ENCODE measurements at places on chromosomes 5 and 9.
A peak's percentile ranks its signal among the peaks of the same experiment; 100 is the strongest.

DNA sequence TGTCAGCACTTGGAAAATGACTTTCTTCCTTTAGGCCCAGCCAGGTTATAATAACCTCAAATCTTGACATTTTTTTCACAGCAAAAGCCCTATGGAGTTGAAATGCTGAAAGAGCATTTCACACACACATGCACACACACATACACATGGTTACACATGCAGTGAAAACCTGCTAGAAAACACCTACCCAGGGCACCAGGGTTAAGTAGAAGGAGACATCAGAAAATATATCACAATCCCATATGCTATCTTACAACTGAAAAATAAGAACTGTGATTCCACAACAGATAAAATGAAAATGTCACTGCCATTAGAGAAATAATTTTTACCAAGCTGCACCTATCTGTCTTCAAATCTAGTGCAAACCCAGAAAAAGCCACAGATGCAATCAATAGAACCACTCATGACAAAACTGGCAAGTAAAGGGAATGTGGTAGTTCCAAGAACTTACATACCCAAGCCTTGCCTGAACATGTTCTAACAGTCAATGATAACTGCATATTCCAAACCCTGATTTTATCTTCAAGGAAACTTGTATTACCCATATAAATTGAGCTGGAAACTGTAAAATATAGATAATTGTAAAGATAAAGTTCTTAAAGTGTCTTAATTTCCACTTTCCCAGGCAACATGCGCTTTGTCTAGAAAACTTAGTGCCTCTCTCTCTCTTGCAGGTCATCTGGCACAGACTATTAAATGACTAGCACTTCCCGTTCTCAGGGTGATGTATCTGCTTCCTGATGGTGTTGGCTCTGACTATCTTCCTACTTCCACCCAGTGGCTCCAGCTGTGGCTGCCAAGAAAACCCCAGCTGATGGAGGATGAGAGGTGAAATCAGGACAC, 250.2 kb upstream of the PTGER4 start:
- DNase-seq = no peak

- no peak for DNase-seq
Observed at GRCh38 chr9:131188976-131189375, 63.6 kb downstream of the NUP214 start.

GRCh38 chr5:79399046-79399445, 114.9 kb downstream of the HOMER1 start:
- DNase-seq = no peak

DNA sequence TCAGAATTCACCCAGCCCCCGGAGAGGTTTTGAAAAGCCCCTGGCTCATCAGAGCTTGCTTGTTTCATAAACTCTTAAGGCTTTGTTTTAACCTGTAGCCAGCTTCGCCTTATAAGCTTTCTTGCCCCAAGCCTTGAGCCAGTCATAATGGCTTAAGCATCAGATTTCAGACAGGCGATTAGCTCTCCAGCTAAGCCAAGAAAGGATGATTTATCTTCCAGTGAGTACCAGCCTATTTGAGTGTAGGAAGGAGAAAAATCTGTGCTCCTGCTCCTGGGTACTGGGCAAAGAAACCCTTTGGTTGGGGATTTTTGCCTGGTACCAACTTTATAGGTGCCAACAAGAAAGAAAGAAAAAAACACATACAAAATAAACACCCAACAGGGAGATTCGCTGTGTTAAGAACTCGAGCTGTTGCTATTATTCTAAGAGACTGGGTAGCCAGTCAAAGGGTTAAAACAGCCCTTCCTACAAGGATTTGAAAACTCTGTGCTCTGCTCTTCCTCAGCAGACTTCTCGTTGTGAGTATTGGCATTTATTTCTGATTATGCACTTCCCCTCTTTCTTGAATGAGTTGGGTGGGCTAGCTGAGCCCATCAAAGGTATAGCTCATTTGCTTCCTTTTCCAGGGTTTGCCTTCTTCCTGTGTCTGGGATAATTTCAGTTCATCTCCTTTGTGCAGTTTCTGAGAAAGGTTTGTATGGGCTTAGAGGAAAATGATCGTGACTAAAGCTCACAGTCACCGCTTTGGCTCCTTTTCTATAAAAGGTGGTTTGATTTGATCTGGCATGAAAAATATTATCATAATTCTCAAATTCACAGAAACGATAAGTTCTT, 157.2 kb upstream of the DMRT1 start:
- DNase-seq = no peak

GRCh38 chr5:169655353-169655752, 18.3 kb downstream of the DOCK2 start:
- no peak for DNase-seq

GRCh38 chr5:96459313-96460121, 26.5 kb upstream of the PCSK1 start:
- DNase-seq = no peak

GRCh38 chr9:34862043-34862442, 96.0 kb upstream of the PHF24 start:
- DNase-seq = no peak

- no peak for DNase-seq
Observed at GRCh38 chr9:27157097-27157496, 48.1 kb downstream of the TEK start.

- peak; percentile 7 for DNase-seq
Observed at GRCh38 chr9:92265154-92265553, 28.3 kb downstream of the IARS1 start.

GRCh38 chr9:108468364-108468763, 387.4 kb downstream of the ACTL7B start:
- peak; percentile 65 for DNase-seq

DNA sequence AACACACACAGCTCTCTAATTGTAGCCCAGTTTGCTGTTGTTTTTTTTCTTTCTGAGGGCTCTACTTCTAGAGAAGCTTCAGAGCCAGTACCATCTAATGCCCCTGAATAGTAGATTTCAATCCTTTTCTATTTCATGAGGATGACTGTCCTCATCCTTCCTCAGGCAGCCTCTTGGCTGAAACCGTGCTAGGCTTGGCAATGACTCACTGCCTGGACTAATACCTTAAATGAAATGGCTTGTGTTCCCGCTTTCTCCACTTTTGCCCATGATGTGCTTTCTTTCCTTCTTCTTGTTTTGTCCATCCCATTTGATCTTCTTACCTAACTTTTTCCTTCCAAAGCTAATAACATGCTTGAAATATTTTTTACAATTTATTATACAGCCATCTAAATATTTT, 80.1 kb downstream of the ITGA1 start:
- no peak for DNase-seq

DNA sequence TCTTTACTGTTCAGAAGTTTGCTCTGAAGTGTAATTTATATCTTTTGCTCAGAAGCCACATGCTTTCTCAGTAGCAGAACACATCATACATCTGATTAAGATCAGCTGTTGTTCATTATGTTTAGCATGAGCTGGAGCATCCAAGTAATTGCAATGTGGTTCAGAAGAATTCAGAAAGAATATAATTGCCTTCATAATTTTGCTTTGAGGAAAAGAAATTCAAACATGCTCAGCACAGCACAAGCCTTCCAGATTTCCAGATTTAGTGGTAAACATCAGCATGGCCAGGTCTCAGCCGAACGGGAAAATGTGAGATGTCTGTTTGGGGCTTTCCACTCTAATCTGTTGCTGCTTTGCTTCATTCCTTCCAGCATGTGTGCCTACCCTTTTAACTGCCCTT, 65.9 kb downstream of the ITGA1 start:
- no peak for DNase-seq

GRCh38 chr5:39189292-39189955, 29.9 kb downstream of the FYB1 start:
- no peak for DNase-seq

DNA sequence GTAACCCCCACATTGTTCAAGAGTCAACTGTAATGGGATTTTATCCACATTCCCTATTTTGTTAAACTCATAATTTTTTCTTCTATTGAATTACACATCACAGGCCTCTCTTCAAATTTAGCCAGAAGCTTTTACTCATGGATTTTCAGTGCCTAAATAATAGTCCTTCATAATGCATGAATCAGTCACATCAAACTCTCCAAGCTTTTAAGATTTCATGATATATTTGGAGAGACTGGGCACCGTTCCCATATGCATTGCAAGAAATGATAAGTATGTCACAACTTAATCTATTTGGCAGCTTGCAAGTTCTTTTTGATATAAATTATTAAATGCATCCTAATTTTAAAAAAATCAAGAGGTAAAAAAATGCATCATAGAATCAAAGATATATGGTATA, 465.9 kb downstream of the DMAC1 start:
- no peak for DNase-seq

GRCh38 chr9:68714416-68715180, 9.6 kb downstream of the PIP5K1B start:
- DNase-seq = no peak

GRCh38 chr9:128995791-128996190, 32.3 kb downstream of the SH3GLB2 start:
- no peak for DNase-seq

DNA sequence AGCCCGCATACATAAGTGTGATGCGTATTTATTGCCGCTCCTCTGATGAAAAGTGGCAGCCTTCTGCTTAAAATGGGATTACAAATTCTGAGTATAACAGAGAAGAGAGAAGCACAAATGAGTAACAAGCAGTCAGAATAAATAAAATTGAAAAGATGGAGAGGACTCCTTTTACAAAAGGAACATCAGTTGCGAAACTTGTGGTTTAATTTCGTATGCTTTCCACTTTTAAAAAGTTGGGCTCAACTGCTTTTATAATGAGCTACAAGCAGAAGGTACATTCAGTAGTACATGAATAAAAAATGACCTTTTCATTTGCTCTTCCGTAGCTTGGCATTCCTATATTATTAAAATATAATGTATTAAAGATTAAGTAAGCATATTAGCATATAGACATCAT, 320.0 kb downstream of the FBXL17 start:
- no peak for DNase-seq

GRCh38 chr5:28324174-28324573, 1285.8 kb upstream of the CDH9 start:
- no peak for DNase-seq

- no peak for DNase-seq
Observed at GRCh38 chr5:42309865-42310264, 113.4 kb upstream of the GHR start.

DNA sequence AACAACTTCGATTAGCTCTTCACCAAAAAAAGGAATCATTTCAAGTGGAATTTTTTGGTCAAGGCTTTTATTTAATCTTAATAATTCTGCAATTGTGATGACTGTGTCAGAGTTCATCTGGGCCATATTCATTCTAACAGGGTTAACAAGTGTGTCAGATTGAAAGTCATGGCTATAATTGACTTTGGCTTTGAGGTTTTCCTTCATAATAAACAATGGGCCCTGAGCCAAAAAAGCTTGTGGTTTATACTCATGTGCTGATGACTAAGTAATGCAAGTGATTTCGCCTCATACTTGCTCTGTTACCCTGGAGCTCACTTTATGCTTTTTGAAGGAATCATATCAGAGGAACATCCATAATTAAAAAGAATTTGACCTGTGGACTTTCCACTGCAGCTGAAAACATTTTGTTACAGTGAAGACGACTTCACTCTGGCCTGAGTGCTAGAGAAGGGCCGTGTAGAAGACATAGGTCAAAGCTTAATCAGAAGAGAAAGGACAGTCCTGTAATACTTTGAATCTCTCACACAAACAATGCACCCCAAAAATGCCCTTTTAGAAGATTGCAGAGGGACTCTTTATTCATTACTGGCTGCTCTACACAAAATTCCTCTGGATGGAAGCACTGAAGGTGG, 101.7 kb downstream of the GDNF start:
- DNase-seq = peak; percentile 26

DNA sequence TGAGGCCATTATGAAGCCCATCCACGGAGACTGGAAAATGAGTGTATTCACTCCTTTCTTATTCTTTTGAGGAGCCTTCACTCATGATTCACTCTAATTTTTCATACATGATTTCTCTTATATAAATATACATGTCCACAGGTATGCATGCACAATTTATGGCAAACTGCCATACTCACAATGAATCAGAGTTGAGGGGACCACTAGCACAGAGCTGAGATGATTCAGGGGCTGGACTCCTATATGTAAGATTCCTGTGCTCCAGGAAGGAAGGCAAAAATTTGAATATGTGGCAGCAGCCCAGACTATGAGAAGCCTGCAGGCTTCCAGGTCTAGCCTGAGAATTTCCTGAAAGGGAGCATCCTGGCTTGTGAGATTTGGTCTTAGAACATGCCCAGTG, 484.6 kb downstream of the PRELID2 start:
- DNase-seq = no peak

GRCh38 chr5:160155017-160155750, 35.9 kb upstream of the PWWP2A start:
- no peak for DNase-seq

GRCh38 chr5:125455041-125455440, 708.6 kb upstream of the ZNF608 start:
- no peak for DNase-seq

DNA sequence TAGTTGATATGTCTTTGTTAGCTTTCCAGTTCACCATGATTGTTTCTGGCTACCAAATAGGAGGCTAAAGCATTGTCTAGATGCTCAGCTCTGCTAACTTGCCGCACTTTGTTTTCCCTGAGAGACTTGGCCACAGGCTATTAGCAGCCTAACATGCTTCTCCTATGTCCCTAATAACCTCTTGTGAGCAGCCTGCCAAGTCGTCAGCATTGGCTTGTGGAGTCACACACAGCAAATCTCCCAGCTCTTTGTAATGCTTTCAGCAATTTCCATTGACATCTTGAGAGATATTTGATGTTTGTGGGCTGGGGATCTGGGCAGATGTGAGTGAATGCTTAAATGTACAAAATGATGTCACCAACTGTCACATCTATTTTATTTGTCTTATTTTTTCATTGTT, 346.9 kb downstream of the KDM4C start:
- DNase-seq = no peak

DNA sequence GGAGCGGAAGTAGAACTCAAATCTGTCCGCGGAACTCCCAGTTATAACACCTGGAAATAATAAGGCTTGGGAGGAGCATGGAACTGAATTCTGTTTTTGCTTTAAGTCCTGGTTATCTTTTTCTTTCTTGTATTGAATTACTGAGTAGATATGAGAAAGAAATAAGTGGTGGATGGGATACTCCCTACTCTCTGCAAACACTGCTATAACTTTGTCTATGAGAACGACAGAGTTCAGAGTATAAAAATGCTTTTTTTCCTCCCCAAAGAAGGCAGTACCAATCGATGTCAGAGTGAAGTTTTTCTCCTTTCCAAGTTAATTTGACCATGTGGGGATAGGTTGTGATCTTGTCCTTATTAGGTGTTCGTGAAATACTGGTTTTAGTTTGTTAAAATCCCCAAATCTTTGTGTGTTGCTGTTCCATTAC, 1.2 kb downstream of the RIC1 start:
- DNase-seq = no peak

- DNase-seq = no peak
Observed at GRCh38 chr5:54748527-54748926, 231.0 kb downstream of the SNX18 start.

All from NCI-H460 (cell line).